Stimulated activated memory B cell treated with anti-CD40 and anti-IgM and Interleukin-4, amounts not matched to agents 10 μg/mL and 1 μg/mL and 100 μg/mL, for 72 hours (primary cell): ENCODE measurements at places on chromosomes 13 and 19.

DNA sequence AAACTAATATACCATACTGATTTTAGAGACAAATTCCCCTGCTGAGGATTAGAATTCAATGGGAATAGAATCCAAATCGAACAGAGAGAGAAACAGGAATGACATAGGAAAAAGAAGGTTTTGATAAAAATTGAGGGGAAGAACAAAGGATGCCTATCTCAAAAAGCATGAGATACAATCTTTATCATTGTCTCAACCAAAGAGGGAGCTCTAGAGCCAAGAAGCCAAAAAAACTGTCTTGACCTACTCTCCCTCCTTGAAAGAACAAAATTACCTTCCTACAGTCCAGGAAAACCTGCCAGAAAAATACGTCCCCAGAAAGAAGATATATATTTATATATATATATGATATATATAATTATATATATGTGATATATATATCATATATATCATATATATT, 39.2 kb upstream of the MIR17HG start:
- no peak for ATAC-seq

GRCh38 chr13:78319101-78319627, 284.2 kb downstream of the POU4F1 start:
- no peak for ATAC-seq

GRCh38 chr13:109483284-109483683, 303.1 kb downstream of the IRS2 start:
- ATAC-seq: no peak

- ATAC-seq: no peak
These were observed 7.7 kb downstream of the REXO1 start for GRCh38 chr19:1840541-1841115.

- no peak for ATAC-seq
These were observed 213.2 kb upstream of the SOX1 start for GRCh38 chr13:111853721-111854120.

- no peak for ATAC-seq
These were observed 3.9 kb downstream of the UPF3A start for GRCh38 chr13:114285166-114285808.

DNA sequence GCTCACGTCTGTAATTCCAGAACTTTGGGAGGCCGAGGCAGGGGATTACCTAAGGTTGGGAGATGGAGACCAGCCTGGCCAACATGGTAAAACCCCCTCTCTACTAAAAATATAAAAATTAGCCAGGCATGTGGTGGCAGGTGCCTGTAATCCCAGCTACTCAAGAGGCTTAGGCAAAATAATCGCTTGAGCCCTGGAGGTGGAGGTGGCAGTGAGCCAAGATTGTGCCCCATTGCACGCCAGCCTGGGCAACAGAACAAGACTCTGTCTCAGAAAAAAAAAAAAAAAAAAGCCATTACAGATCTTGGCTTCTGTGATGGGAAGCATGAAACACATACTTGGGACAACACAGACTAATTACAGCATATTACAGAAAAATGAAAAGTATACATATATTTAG, 1404.5 kb upstream of the SPRY2 start:
- no peak for ATAC-seq

DNA sequence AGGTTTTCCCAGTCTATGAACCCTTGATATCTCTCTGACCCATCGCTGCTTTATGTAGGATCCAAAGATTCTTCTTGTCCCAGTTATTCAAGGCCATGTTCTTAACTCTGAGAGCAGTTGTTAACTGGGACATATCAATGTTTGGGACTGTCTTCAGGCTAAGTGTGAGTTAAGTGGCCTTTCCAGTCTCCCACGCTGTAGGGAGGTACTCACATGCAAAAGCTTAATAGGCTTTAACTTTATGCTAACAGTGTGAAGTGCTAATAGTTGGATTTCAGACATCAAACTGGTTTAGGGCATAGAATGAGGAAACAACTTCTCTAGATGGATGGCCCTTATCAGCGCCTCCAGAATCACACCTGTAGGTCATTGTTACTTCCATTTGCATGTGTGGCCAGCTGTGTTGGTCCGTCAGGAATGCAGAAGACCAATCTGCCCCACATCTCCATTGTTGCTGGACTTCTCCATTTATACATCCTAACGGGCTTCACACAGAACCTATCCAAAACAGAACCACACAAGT, 104.7 kb upstream of the MBNL2 start:
- no peak for ATAC-seq

DNA sequence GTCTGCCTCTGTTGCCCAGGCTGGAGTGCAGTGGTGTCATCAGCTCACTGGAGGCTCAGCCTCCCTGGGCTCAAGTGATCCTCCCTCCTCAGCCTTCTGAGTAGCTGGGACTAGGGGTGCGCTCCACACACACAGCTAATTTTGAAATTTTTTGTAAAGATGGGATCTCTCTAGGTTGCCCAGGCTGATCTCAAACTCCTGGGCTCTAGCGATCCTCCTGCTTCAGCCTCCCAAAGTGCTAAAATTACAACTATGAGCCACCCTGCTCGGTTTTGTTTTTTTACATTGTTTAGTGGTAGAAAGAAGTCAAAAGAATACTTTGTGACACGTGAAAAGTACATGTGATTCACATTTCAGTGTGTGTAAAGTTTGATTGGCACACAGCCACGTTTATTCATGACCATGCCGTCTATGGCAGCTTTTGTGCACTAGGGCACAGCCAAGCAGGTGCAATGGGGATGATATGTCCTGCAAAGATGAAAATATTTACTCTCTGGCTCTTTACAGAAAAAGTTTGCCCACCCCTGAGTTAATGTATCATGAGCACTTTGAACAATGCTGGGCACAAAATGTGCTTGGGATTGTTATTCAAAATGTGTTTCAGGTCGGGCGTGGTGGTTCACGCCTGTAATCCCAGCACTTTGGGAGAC, 16.2 kb upstream of the NFIC start:
- ATAC-seq: no peak

- no peak for ATAC-seq
These were observed 28.1 kb downstream of the BRD4 start for GRCh38 chr19:15304140-15304705.

DNA sequence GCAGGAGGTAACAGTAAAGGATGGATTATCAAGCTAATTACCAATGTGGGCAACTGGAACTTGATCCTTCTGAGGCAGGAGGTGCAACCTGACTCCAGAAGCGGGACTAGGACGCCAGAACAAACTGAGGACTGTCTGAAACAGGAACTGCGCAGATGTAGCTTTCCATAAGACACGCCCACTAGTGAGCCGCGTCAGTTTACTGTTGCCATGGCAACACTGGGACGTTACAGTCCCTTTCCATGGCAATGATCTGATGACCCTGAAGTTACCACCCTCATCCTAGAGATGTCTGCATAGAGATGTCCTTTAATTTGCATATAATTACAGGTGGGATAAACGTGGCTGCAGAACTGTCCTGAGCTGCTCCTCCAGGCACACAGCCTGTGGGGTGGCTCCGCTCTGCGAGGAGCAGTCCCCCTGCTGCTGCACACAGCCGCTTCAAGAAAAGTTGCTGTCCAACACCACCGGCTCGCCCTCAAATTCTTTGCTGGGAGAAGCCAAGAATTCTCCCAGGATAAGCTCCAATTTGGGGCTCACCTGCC, 816.6 kb downstream of the UQCRFS1 start:
- ATAC-seq: no peak

DNA sequence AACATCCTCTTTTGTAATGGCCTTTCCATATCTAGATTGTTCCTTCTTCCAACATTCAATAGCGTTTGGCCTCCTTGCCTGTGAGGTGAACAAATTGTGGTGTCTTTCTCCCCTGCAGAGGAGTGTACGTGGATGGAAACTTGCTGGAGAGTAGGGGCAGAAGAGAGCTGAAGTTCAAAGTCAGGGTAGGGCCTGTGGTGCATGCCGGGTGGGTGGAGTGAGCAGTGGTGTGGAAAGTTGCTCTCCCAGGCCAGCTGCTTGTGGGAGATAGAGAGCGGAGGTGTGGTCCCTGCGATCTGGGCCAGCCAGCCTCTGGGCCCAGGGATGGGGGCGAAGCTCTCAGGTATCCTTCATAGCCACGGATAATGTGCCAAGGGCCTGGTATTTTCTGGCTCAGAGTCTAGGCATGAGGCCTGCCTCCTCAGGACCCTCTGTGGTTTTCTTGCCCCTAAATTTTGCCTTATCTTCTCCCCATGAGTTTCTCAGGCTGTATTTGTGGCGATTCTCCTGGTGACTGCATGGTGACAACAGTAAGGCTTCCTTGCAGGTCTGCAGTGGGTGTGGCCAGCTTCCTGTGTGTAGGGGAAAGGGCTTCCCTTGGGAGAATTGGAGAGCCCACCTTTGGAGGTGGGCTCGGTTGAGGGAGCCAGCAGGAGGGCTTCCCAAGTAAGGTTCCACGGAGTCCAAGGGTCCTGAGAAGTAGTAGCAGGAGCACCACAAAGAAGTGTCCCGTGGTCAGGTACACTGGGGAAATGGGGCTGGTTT, 6.7 kb downstream of the RGCC start:
- peak; percentile 81 for ATAC-seq

DNA sequence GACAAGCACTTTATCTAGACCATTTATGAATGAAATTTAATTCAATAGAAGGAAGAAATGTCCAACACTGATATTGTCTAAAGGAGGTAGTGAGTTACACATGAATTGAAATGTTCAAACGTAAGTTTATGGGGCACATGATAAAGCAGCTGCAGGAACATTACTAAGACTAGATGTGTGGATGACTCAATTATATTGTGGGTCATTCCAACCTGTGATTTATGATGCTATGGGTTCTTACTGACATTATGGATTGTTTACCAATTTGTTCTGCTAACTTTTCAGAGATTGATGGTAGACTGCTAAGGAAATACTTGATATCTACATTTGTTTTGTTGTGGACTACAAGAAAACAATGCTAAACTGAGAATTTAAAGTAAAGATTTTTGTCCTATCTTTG, 56.1 kb upstream of the ATXN8OS start:
- no peak for ATAC-seq

DNA sequence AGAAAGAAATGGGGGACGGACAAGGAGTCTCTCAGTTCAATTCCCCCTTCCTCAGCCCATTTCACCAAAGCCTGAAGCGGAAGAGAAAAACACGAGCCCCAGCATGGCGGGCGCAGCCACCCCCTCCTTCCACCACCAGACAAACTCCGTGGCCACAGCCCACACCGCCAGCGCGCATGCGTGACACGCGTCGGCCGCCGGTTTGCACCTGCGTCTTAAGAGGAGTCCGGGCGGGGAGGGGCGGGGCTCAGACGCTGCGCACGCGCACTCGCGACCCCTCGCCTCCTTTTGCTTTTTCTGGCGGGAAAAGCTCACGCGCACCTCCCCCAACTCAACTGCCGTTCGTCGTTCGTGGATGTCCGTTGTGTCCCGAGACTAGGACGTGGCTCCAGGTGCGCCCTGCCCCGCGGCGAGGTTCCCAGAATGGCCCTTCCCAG, at the start of gene KASH5:
Gene KASH5 (plus strand): TSS at position 314 of the 437 bp plus-strand sequence. CDS start 2,635 bp downstream, outside the sequence.
- ATAC-seq: peak; percentile 84

- no peak for ATAC-seq
These were observed 3.1 kb downstream of the ZNF383 start for GRCh38 chr19:37221136-37221535.

- no peak for ATAC-seq
These were observed 12.1 kb downstream of the PIN1 start for GRCh38 chr19:9847087-9847671.

DNA sequence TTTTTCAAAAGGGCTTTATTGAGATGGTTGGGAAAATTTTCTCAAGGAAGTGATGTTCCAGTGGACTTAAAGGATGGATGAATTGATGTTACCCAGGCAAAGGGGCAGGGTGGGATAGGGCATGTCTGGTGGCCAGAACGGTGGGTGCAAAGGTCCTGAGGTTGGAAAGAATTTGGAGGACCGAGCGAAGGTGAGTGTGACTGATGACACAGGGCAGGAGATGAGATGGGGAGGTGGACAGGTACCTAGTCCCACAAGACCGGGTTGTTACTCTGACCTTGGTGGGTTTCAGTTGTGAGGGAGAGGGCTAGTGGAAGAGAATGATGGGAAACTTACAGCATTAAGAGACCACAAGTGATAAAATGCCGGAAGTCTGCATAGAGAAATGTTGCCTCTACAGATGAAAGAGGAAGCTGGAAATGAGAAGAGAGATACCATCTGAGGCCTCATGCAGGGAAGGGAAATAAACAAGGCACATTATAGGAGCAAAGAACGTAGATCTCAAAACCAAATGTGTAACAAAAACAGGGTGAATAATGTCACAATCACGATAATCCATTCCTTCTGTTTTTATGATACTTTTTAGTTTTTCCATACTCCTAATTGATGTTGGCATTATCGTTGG, 4.5 kb downstream of the ADGRE1 start:
- peak; percentile 31 for ATAC-seq

DNA sequence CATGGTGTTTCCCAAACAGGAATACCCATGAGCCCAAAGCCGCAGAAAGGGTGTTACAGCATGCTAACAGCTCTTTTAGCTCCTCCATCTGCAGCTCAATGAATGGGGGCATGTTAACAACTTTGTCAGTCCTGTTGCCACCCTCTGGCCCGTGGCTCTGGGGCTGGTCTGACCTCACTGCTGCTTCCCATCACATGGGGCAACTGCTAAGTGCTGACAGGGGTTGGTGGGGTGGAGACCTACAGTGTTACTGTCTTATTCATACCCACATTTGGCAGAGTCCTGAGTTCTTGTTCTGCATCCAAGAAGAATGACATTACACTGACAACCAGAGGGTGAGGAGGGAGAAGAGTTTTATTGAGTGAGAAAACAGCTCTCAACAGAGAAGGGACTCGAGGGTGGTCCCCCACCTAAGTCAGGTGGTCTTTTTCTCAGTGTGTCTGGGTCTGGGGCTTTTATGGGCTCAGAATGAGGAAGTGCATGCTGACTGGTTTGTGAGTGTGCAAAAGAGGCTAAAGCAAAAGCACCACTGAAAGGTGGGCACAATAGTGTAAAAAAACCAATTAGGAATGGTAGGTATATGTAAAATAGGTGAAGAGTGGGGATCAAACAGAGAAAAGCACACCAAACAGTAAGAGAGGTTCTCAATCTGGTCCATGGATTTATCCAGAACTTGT, 1952.0 kb upstream of the PCDH20 start:
- peak; percentile 16 for ATAC-seq

DNA sequence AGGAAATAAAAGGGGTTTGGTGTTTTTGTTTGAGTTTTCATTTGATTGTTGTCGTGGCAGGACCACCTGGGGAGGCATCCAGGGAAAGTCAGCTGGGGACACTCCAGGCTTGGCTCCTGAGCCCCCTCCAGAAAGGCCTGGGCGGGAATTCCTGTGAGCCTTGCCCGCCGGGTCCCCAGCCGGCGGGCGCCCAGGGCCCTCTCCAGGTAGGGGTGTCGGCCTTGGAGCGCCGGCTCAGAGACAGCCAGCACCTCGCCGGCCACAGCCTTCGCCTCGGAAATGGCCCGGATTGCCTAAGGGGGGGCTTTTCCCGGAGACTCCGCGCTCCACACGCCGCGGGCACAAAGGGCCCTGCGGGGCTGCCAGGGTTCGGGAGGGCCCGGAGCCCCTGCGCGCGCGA, 125.0 kb downstream of the TNFRSF19 start:
- peak; percentile 2 for ATAC-seq

- no peak for ATAC-seq
These were observed 269.4 kb upstream of the NBEA start for GRCh38 chr13:34672631-34673030.

- no peak for ATAC-seq
These were observed 3.6 kb upstream of the FAM187B start for GRCh38 chr19:35231956-35232645.

- no peak for ATAC-seq
These were observed 14.6 kb downstream of the NACC1 start for GRCh38 chr19:13132471-13133180.

GRCh38 chr13:97385146-97385545, 48.8 kb upstream of the RAP2A start:
- no peak for ATAC-seq
